ENCODE measurements at places on chromosomes 13 and 19.

GRCh38 chr13:100240109-100240779 is 151.4 kb downstream of the PCCA start:
- no peak for DNase-seq

GRCh38 chr19:17405250-17406045 is at the start of gene BST2:
TSS of gene BST2 (minus strand) at chr19:17405630. CDS start at chr19:17405575, 55 bp downstream.
- no peak for DNase-seq

GRCh38 chr13:95086761-95087160 is 214.5 kb downstream of the ABCC4 start:
- DNase-seq, result no peak

DNA sequence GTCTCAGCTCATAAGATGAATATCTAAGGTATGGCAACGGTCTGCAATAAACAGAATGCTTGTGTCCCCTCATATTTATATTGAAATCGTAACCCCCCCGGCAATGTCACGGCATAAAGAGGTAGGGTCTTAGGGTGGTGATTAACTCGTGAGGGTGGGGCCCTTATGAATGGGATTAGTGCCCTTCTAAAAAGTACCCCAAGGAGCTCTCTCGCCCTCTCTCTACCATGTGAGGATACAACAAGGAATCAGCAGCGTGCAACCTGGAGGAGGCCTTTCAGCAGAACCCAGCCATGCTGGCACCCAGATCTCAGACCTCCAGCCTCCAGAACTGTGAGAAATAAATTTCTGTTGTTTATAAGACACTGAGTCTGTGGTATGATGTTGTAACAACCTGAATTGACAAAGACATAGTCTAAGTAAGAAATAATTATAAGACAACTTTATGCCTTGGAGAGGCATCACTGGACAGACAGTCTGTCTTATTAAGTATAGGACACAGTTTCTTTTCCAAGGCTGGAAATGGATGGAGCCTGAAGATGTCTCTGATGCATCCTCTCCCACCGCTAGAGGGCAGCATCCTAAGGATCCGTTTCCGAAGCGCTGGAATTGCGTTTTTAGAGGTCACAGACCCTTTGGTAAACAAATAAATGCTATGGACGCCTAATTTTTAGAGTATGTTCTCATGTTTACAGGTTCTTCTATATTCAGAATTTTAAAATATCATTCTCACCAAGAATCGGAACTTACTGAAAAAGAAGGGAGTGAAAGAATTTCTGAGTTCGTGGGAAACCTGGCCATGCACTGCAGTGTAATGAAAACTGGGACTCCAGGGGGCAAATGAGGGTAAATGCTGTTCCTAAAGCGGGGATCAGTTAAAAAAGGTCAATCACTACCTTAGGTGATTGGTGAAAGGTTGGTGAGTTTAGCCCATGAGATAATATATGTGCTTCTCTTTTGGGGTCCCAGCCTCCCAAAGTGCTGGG is 13.3 kb upstream of the LEUTX start:
- DNase-seq, result peak; percentile 71

- DNase-seq, result peak; percentile 75
Observed at GRCh38 chr19:1825909-1826556, 14.0 kb upstream of the ATP8B3 start.

Measured in Calu3 (cell line).